ENCODE measurements at places on chromosomes 2 and 18. TPM values are rescaled to one million over a fixed set of nuclear protein-coding genes. Genes with fewer than 3 reads are reported as not detected.

ZBTB7C gene
- polyA plus RNA-seq: 16.7 TPM

IL1F10 gene
- not detected for polyA plus RNA-seq

RGPD3 gene
- 0.34 TPM for polyA plus RNA-seq

QPCT gene
- polyA plus RNA-seq: 11.5 TPM

ALPG gene
- not detected for polyA plus RNA-seq

EPG5 gene
- 18.2 TPM for polyA plus RNA-seq

NDUFB3 gene
- polyA plus RNA-seq: 106 TPM

RAB6D gene
- polyA plus RNA-seq: 2.1 TPM

TTR gene
- polyA plus RNA-seq: 0.34 TPM

PRSS56 gene
- not detected for polyA plus RNA-seq

IMPA2 gene
- 106 TPM for polyA plus RNA-seq

Measured in renal pelvis (tissue), 12 donors.